Stimulated activated CD4-positive, alpha-beta T cell treated with anti-CD3 and anti-CD28 coated beads, Interleukin-1b, Interleukin-23, amount 100 ng/mL, for 24 hours (primary cell): ENCODE measurements at places on chromosomes 11 and 22.

- DNase-seq: no peak
Observed at GRCh38 chr11:71397331-71397860, 50.8 kb downstream of the DHCR7 start.

DNA sequence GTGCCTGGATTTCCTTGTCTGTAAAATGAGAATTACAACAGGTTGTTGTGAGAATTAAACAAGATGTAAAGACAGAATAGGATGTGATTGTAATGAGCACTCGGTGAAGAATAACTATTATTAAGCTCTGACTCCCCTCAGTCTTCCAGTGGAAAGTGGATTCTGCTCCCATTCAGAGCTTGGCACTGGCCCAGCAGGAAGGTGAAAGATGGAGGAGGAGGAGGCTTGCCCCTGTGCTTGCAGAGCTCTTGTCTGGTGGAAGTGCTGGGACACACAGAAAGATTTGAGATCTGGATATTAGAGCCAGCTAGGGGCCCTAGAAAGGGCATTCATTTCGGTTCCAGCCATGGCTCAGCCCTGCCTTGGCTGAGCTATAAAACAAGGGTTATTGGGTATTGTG lies 28.2 kb downstream of the PHLDB1 start:
- no peak for DNase-seq

GRCh38 chr22:35393116-35394010 lies 6.6 kb upstream of the MCM5 start:
- DNase-seq: no peak

DNA sequence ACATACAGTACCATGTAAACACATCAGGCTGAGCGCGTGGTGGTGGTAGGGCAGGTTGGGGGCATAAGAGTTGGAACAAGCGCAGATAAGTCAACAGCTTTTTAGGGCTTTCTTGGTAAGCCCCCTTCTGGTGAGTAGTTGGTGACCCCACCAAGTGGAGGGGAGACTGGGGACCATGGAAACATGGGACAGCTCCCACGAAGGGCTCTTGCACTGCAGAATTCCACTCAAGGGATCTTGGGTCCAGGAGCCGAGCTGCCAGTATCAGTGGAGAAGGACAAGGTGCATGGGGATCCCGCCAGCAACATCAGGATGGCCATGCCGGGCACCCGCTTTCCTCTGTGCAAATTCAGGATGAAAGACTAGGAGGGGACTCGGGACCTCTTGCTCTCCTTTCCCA lies 6.2 kb upstream of the APOA1 start:
- no peak for DNase-seq

GRCh38 chr11:27084518-27084917 lies 43.9 kb downstream of the BBOX1 start:
- no peak for DNase-seq

DNA sequence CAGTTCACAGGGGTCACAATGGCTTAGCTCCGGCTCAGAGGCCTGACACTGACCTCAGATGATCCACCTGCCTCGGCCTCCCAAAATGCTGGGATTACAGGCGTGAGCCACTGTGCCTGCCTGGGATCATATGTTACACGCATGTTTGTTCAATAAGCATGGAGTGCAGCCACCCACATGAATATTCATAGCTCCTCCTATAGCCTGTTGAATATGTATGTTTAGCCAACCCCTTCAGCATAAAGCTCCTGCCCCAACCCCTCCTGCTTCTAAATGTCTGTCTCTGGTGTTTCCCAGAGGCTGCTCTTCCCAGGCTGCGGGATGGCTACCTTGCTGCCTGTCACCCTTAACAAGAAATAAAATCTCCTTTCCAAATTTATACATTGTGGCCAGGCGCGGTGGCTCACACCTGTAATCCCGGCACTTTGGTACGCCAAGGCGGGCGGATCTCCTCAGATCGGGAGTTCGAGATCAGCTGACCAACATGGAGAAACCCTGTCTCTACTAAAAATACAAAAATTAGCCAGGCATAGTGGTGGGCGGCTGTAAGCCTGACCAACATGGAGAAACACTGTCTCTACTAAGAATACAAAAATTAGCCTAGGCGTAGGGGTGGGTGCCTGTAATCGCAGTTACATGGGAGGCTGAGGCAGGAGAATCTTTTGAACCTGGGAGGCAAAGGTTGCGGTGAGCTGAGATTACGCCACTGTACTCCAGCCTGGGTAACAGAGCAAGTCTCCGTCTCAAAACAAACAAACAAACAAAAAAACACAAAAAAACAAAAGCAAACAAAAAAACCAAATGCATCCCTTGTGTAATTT lies 1.1 kb upstream of the APOBEC3F start:
- DNase-seq: no peak

GRCh38 chr22:33757041-33757801 lies 163.1 kb downstream of the LARGE1 start:
- DNase-seq: no peak

GRCh38 chr22:46060292-46061123 lies 83.5 kb upstream of the WNT7B start:
- no peak for DNase-seq

DNA sequence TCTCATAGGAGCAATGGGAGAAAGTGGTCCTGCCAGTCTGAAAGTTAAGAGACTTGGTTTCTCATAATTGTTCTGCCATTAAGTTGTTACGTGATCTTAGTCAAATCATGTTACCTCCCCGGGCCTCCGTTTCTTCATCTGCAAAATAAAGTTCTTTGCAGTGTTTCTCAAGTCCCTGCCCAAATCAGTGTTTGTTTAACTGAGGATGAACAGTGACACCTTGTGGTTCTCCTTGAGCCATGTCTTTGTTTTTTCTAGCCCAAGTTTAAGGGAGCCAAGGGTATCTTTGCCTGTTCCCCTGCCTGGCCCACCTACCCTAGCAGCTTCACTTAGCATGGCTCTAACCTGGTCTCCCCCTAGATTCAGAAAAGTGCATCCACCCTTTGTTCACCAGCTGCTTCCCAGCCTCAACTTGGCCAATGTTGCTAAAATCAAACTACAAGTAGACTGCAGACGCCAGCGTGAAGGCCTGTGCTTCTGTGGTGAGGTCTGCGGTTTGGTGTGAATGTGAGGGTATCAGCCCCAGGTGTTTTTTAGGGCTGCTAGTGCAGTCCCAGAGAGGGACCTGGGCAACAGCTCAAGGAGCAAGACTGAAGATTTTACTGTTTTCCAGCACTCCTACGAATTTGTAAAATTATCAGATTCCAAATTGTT lies 35.5 kb downstream of the FZD4 start:
- no peak for DNase-seq

GRCh38 chr11:30128269-30128932 lies 102.4 kb upstream of the FSHB start:
- no peak for DNase-seq

- no peak for DNase-seq
Observed at GRCh38 chr22:38171927-38172831, 9.5 kb downstream of the PLA2G6 start.

- DNase-seq: no peak
Observed at GRCh38 chr11:16011396-16011795, 344.9 kb downstream of the SOX6 start.

- no peak for DNase-seq
Observed at GRCh38 chr11:93756748-93757147, 15.3 kb downstream of the C11orf54 start.

- DNase-seq: no peak
Observed at GRCh38 chr11:31437742-31438435, 68.2 kb downstream of the DNAJC24 start.

GRCh38 chr11:121367844-121368225 lies 75.3 kb downstream of the SC5D start:
- no peak for DNase-seq

DNA sequence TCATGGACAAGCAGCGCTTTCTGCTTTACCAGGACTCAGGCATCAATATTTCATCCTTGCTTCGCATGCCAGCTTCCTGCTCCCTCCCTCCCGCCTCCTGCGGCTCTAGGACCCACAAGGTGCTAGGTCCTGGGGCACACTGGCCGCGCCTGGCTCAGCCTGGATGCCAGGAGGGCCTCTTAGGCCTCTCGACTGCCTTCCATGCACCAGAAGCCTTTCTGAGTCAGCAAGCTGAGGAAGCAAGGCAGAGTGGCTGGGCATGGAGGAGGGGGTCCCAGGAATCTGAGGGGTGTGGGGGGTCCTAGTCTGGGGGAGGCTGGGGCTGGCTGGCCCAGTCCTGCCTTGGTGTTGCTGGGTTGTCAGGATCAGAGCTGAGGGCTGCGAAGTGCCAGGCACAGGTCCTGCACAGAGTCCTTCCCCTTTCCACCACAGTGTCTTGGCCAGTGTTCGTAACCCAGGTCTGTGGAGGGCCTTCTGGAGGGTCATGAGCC lies 61.0 kb upstream of the THY1 start:
- no peak for DNase-seq

GRCh38 chr11:20275987-20276965 lies 87.2 kb upstream of the HTATIP2 start:
- no peak for DNase-seq

DNA sequence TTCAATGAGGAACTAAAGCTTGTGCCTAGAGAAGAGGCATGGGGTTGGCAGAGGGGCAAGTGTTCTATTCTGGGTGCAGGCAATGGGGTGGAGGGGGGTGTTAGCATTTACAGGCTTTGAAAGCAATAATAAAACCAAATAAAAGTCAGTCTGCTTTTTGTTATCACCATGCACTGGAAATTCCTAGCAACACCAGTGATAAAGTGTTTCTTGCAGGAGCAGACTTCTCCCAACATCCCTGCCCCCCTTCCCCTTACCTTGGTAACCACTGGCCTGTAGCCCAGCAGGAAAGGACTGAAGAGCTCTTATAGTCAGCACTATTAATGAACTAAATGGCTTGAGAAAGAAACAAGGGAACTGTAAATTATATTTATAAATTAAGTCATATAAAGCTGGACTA lies 65.2 kb upstream of the SESN3 start:
- no peak for DNase-seq

DNA sequence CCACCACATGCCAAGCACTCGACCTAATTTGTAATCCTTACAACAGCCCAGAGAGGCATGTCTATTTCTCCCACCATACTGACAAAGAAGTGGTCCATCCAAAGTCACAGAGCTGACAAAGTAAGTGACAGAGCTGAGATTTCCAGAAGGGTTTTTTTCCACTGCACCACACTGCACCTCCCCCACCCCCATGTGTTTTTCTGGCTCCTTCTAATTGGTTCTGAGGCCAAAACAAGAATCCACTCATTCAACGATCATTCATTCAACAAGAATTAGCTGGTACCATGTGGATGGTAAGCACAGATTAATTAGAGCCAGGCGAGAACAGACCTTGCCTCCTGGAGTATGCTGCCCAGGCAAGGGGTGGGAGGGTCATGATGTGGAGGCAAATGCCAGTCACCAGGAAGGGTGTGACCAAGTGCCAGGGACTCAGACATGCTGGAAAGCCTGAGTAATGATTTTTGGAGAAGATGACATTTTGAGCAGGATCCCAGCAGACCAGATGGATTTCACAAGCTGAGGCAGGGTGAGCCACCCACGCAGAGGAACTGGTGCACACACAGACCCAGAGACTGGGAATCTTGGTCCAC lies 14.9 kb upstream of the PRG2 start:
- DNase-seq: no peak

GRCh38 chr11:69423611-69424385 lies 57.7 kb upstream of the LINC01488 start:
- no peak for DNase-seq

GRCh38 chr11:78072455-78072854 lies 7.2 kb downstream of the NDUFC2 start:
- DNase-seq: no peak

GRCh38 chr11:102709201-102709945 lies 3.8 kb upstream of the MMP27 start:
- no peak for DNase-seq

GRCh38 chr11:95153857-95154246 lies 64.2 kb downstream of the ENDOD1 start:
- DNase-seq: no peak

DNA sequence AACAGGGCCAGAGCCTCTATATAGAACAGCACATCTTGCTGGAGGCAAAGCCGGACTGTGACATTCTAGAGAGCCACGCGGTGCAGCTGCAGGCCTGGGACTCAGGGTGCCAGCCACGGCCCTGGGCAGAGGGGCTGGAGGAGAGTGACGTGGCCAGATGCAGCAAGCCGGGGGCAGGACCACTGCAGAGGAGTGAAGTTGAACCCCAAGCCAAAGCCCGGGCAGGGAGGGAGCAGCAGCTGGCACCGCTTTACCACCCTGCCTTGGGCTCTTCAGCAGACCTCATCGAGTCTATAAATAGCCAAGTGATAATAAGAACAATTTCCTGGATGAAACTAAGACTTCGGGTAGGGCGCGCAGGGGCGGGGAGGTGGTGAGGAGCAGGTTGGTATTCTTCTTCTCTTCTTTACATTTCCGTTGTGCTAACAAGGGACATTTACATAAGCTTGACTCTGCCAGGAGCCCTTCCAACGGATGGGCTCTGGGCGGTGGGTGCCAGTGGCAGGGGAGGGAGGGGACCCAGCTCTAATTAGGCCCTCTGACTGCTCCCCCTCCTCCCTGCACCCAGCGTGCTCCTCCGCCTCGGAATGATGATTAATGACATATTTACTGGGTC lies 110.2 kb downstream of the ST3GAL4 start:
- DNase-seq: no peak

GRCh38 chr22:20027966-20028854 lies 7.3 kb downstream of the TANGO2 start:
- DNase-seq: no peak

DNA sequence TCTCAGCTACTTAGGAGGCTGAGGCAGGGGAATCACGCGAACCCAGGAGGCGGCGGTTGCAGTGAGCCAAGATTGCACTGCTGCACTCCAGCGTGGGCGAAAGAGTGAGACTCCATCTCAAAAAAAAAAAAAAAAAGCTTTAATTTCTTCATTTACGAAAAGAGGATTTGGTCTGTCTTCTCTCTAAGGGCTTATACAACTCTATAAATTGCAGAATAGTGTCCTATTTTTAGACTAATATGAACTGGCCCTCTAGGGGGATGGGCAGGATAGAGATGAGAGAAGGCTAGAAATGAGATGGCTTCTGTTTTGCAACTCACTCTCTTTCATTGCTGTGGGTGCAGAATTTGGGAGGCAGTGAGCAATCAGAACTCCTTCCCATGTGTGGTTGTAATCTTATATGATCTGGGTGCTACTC lies 11.3 kb downstream of the MAML2 start:
- no peak for DNase-seq

DNA sequence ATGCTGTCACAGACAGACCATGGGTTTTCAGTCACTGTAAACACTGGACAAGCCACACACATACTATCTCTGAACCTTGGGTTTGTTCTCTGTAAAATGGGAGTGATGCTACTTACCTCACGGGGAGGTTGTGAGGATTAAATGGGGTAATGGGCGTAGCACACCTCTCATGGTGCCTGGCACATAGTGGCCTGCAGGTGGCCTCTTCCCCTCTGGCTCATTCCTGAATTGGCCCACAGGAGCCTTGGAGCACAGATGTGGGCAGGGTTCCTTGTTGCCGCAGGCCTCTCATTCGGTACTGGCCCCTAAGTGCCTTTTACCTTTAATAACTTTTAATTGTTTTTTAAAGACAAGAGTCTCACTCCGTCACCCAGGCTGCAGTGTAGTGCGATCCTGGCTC lies 11.7 kb downstream of the MICAL2 start:
- no peak for DNase-seq

DNA sequence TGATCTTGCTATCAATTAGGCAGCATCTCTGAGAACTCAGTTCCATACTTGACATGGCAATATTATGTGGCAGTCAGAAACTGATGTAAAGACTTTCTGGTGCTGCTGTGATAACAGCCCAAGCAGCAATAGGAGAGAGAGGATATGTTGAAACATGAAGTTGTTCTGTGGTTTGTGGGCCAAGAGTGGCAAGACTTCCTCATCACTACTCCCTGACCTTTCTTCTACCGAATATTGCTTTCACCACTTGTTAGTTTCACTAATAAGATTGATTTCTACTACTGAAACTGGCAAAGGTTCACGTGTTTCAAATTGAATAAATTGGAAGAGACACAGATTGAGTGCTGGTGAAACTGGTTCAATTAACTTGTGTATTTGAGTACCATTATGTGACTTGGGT lies 852.6 kb upstream of the RAG2 start:
- no peak for DNase-seq
